Activated naive CD8-positive, alpha-beta T cell treated with anti-CD3 and anti-CD28 coated beads, Interleukin-2, amount 10 ng/mL, durations not matched to agents 7 days and 5 days (primary cell): ENCODE measurements at places on chromosomes 2 and 18. TPM values are rescaled to one million over a fixed set of nuclear protein-coding genes. Genes with fewer than 3 reads are reported as not detected.

DNA sequence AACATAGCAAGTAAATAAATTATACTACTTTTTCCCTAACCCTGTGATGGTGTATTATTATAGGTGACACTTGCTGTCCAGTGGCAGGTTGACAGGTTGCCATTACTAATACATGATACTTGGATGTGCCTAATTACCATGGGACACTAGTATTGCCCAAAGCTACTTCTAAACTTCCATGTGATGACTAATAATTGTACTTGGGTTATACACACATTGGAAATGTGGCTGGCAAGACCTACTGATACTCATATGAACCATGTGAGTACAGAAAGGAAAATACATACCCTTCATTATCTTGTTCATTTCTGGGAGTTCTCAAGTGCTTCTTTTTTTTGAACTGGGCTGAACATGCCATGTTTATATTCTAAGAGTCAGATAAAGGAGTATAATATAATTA, 156.4 kb downstream of the IKZF2 start:
- DNase-seq: no peak

- no peak for DNase-seq
Observed at GRCh38 chr2:67018301-67018700, 378.8 kb upstream of the ETAA1 start.

DNA sequence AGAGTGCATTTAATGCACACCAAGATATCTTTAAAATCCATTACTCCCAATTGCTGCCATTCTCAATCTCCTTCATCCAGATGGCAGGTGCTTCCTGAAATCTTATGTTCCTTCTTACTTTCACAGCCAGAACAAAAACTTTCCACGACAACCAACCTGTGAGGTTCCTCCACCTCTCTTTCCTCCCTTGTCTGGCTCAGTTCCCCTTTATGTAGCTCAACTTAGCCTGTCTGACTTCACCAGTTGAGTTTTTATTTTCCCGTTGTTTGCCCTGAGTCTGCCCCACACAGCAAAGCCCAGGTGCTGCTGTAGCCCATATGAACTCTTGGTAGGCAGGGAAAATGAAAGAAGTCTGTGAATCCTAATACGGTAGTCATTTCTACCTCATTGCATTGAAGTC, 112.5 kb downstream of the MREG start:
- DNase-seq: no peak

GRCh38 chr2:195658541-195658890, 1.5 kb downstream of the SLC39A10 start:
- DNase-seq: no peak

DNA sequence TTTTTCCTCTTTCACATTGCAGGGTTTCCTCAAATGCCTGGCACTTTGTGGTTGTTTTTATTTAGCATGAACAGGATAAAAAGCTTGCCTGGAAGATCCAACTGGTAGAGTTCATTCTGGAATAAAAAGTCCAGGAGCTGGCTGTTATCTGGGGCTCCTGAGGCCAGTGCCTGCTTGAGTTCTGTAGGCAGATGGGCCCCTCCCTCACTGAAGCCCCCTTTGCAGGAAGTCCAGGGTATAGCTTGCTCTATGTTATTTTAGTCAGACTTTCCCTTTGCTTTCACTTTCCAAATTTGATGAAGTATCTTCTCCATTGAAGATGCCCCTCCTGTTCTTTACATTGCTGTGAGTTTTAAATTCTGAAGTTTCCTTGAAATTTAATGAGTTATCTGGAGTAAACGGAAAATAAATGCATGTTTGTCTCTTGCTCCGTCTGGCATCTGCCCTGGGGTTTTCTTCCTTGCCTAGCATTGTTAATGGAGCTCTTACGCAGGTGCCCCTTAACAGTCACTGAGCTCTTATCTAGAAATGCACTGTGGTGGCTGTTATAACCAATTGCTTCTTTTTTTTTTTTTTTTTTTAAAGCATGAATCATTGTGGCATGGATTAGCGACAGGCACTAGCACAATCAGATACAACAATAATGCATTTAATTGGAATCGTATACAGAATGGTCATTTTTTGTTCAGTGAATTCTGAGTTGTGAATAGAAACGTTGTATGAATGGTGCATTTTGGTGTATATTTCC, 27.0 kb upstream of the LPIN1 start:
- no peak for DNase-seq

DNA sequence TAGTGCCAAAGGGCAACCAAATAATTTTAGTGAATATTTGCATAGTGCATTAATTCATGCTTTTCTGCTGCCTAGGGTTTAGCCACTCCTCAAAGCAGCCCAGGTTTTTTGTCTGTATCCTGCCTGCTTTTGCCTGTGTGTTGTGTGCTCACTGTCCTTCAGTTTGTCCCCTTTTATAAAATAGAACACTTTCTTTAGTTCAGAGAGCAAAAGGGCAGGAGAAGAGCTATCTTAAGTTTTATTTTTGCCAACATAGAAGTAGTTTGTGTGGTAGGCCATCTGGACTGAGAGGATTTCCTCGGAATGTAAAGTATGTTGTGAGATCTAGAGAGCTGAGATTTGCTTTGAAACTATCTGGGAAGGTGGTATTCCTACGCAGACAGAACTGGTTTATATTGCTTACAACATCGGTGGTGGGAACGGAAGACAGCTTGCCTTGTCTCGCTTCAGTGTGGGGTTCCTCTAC, 64.9 kb downstream of the EML4 start:
- no peak for DNase-seq

DNA sequence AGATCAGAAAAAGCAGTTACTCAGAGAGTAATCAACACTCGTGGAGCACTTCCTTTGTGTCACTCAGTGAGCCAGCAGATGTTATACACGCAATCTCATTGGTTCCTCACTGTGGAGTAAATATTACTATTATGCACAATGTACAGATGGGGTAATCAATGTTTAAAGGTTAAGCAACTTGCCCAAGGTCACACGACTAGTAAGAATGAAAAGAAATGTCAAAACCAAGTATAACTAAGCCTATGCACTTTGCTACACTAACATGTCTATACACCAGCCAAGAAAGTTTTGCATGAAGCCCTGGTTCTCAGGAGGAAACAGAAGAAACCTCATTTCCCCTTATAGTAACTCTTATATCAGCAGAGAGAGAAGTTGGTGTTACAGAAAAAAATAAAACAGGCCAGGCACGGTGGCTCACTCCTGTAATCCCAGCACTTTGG, 5.4 kb downstream of the METTL21A start:
- no peak for DNase-seq

GRCh38 chr18:58241877-58242276, 197.9 kb downstream of the NEDD4L start:
- no peak for DNase-seq

DNA sequence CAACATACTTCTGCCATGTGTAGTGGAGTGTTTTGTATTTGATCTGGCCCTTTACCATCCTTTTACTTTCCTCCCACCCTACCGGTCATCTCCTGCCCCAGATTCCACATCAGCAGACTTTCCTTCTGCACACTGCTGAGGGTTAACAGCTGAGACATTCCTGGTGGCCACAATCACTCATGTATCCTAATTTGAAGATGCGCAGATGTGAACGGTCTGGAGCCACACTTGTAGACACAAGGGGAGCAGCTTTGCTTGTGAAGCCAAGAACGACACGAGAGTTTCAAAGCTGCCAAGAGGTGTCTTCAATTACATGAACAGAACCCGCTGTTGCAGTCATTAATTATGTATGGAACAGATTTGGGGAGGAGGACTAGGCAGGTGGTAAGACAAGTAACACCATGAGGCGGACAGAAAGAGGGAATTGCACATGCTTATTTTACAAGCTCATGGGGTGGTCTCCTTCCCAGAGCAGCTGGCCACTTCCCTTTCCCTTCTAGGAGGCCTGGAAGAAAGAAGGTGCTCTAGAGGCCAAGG, 260.7 kb upstream of the KLHL29 start:
- no peak for DNase-seq

- DNase-seq: no peak
Observed at GRCh38 chr2:156576005-156576404, 139.8 kb downstream of the GPD2 start.

GRCh38 chr18:22711192-22711685, 221.9 kb upstream of the RBBP8 start:
- DNase-seq: no peak

CTLA4 gene
- total RNA-seq: 7.6 TPM

CAPG gene
- 263 TPM for total RNA-seq

FEV gene
- not detected for total RNA-seq

TUBB6 gene
- 13.3 TPM for total RNA-seq
